Psoas muscle (tissue), 8 donors: ENCODE measurements at places on chromosomes 1 and 21. TPM values are rescaled to one million over a fixed set of nuclear protein-coding genes. Genes with fewer than 3 reads are reported as not detected.
A peak's percentile ranks its signal among the peaks of the same experiment; 100 is the strongest.

VHLL gene
- total RNA-seq, result not detected

DNA sequence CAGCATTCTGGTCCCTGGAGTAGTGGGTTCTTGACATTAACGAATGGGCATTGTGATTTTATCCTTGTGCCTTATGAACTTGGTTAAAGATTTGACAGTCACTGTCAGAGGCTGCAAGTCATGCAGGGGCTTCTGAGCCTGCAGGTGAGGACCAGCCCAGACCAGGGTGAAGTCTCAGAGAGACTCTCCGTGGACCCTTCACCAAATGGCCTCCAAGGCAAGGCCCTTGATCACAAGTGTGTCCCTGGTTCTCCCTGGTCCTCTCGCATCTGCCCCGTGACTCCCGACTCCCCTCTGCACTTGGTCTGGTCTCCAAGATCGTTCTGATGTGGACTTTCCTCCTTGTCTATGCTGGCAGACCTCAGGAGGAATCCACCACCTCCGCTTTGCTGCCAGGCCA lies 476.5 kb upstream of the VAMP3 start:
- no peak for DNase-seq

GRCh38 chr1:23809751-23810171 lies 9.2 kb upstream of the GALE start:
- peak; percentile 76 for DNase-seq

DNA sequence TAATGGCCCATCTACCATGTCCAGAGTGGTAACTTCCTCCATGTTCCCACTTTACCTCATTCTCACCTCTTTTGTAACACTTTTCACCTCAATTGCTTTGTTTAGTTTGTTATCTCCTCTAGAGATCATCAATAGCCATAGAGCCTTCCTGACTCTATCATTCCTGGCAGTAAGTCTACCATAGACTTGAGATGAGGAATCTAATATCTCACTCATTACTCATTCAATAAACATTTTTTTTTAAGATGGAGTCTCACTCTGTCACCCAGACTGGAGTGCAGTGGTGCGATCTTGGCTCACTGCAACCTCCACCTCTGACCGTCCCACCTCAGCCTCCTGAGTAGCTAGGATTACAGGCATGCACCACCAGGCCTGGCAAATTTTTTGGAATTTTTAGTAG lies 7.1 kb downstream of the NMNAT2 start:
- no peak for DNase-seq

- no peak for DNase-seq
Measured at GRCh38 chr21:18164933-18165332, 79.7 kb upstream of the CHODL start.

TMPRSS2 gene
- total RNA-seq, result not detected

GRCh38 chr1:63124666-63125191 lies 197.6 kb upstream of the FOXD3 start:
- DNase-seq, result no peak

GRCh38 chr1:38059635-38060250 lies 13.2 kb upstream of the POU3F1 start:
- no peak for DNase-seq

- DNase-seq, result no peak
Measured at GRCh38 chr1:203190949-203191348, 4.4 kb upstream of the CHI3L1 start.

SPRR5 gene
- not detected for total RNA-seq

FOXD2 gene
- total RNA-seq, result 0.10 TPM

RPTN gene
- not detected for total RNA-seq

DNA sequence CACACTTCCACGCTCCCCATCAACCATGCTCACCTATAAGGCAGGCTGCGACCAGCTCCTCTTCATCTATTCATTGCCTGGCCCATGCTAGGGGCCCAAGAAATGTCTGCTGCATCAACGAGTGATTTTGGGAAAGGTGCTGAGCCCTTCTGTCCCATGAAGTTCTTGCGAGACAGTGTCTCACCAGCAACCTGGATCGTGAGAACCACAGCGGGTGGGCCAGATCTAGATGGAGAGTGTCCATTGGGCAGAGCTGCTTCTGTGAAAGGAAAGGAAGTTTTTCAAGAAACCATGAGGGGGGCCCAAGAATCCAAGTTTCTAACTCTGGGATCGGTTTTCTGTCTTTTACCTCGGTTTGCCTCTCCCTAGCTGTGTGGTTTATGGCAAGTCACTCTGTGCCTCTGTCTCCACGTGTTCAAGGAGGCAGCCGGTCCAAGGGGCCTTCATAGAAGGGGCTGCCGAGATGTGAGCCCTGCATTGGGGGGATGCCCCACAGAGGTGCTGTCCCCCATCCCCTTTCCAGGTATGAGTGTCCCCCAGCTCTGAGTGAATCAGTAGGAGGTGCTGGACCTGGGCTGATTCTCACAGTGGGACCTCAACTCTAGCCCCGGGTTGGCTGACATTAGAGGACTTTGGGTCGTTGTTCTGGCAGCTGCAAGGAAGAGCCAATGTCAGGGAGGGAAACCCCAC lies 8.3 kb upstream of the PADI1 start:
- peak; percentile 18 for DNase-seq

DNA sequence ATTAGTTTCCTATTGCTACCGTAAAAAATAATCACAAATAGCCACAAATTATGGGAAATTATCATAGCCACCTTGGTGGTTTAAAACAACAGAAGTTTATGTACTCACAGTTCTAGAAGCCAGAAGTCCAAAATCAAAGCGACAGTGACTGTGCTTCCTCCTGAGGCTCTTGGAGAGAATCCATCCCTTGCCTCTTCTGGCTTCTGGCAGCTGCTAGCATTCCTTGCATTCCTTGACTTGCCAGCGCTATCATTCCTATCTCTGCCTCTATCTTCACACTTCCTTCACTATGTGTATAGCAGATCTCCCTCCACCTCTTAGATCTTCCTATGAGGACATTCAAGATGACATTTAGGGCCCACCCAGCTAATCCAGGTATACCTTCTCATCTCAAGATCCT lies 180.1 kb upstream of the USP25 start:
- DNase-seq, result no peak

- no peak for DNase-seq
Measured at GRCh38 chr1:33220676-33221384, 35.5 kb upstream of the ZNF362 start.

DNA sequence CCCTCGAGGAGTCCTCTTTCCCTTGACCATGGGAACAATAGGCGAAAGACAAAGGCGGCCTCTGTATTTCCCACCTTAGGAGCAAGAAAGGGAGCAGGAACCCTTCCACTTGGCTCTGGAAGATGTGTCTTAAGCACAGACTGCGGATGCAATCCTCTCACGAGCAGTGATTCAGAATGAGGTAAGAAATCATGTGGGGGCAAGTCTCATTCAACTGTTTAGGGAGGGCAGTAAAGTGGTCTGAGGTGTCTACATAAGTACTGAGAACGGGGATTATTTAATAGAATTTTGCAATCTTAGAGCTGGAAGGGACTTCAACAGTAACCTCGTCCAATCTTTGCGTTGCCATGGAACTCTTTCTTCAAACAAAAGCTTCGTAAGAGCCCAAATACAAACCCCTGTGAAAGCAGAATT lies 1.6 kb upstream of the DYRK3 start:
- no peak for DNase-seq

ETV3L gene
- total RNA-seq, result not detected

- DNase-seq, result no peak
Measured at GRCh38 chr1:89780721-89781120, 40.1 kb upstream of the LRRC8D start.

DNA sequence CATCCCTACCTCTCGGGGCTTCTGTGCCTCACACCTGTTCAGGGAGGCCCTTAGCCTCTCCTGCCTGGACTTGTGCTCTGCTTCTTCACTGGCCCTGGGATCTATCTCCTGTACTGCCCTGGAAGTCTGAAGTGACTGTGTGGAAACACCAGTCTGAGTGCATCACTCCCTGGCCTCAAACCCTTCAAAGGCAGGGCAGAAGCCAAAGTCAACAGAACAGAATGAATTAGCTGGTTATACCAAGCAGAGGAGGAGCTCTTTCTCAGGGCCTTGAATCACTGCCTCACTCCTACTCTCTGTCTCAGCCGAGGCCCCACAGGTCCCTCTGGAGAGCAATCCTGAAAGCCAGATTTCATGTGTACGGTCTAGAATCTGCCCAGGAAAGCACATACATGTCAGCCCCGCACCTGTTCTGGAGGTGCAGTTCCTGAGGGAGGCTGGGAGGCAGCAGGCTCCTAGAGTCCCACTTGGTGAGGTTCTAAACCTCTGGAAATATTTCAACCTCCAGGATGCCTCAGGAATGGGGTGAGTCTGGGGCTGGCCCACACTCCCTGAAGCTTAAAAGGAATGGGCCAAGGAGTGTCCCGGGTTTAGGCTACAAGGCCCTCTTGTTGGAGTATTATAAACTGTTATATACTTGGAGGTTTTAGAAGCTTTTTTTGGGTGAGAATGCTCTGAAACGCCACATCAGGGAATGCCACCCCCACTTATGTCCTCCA lies 98.3 kb downstream of the ABCA4 start:
- no peak for DNase-seq

DNA sequence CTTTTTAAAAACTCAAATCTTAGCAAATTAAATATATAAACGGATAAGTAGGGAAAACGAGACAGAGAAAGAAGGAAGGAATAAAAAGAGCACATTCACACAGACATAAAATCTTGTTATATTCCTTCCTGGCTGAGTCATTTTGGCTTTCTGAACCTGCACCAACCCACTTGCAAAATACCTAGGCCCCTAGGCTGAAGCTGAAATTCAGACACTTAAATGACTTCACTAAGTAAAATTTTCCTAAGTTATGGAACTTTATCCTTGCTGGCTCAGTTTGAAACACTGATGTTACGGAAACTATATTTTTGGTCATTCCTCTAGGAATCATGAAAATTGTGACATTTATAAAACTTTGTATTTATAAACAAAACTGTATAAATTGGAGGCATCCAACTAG lies 462.8 kb upstream of the NFIA start:
- DNase-seq, result no peak

DNA sequence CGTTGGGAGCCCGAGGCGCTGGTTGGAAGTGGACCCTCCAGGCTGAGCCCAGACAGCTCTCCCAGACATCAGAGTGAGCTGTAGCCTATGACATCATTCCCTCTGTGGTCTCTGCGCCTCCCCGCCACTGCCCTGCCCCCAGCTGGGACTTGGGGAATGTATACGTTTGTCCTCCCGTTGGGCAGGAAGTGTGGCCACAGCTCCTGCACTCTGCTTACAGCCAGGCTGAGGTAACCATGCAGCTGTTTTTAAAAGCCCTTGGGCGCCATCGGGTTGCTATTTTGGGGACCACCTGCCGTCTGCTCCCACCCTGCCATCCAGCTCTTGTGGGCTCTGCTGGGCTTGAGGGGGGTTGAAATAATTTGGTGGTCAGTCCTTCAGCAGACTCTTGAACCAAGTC lies 7.8 kb downstream of the VASH2 start:
- DNase-seq, result no peak

DNA sequence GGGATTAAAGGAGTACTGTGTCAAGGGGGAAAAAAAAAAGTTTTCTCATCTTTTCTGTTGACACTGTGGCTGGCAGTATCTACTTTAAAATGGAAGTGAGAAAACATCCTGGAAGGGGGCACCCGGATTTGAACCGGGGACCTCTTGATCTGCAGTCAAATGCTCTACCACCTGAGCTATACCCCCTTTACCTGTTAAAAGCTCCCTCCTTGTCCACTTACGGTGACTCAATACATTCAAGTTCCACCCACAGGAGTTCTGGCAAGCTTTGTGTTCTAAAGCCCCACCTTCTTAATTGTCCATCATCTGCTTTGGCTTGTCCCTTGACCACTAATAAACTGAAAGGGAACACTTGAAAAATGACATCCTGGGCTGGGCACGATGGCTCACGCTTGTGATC lies 68.2 kb downstream of the FNBP1L start:
- no peak for DNase-seq

GRCh38 chr1:8879922-8880676 lies 1.6 kb upstream of the ENO1 start:
- peak; percentile 37 for DNase-seq

DNA sequence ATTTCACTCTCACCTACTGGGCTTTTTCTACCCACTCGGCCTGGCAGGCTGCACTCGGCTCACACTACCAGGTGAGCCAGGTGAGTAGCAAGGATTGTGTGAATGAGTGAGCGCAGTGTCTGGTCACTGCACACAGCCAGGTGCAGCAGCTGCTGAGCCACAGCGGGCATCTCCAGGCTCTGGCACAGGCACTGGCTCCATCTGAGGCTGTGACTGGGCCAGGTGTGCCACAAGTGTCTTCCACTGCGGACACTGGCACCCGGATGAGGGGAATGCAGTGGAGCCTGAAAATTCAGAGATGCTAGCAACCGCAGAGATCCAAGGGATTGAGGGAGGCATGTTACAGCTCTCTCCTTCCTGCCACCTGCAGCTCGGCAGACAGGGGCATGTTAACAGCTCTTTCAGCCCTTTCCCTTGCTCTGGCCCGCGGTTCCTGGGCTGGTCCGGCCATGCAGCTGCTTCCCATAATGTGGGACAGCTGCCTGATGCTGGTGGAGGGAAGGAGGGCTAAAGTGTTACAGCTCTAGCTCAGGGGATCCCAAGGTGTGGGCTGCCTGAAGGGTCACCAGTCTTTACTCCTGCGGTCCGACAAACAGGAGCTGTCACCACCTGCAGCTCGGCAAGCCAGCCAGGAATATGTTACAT lies 1038.3 kb downstream of the AMY1C start:
- DNase-seq, result no peak

DNA sequence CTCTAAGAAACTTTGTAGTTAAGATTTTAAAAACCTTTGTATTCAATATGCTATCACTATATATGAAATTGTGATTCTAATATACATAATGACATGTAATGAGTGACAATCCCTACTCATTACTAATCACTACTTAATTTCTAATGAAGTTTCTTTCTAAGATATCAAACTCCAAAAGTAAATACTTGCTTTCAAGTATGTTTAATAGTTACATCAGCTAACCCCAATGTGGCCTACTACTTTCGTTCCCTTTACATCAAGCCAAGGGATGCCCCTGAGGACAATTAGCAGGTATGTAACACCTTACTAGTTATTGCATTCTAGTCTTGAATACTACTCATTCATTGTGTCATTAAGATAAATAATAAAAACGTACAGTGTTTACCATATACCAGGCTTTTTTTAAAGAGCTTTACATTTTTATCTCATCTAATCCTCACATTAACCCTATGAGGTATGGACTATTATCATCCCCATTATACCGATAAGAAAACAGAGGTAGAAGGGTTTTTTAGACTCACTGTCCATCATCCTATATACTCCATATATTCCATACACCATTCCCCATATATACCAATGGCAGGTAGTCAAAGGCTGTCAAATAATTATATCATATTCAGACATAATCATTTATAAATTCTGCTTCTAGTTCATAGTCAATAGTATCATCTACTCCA lies 4.2 kb downstream of the PPP1R15B start:
- no peak for DNase-seq

DNA sequence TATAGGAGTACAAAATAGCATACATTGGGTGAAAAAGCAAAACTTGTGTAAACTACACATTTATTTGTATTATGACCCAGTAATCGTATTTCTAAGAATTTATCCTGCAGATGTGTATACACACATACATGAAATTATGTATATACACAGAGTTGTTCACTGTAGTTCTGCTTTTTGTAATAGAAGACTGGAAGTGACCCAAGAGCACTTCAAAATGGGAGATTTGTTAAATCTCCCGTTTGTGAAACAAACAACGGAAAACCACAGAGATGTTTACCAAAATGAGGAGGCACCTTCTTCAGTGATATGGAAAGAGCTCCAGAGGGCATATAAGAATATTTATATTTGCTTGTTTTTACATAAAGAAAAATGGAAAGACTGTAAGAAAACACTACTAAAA lies 18.0 kb upstream of the MNDA start:
- no peak for DNase-seq
